ENCODE measurements at places on chromosomes 11 and 22.
A peak's percentile ranks its signal among the peaks of the same experiment; 100 is the strongest.

DNA sequence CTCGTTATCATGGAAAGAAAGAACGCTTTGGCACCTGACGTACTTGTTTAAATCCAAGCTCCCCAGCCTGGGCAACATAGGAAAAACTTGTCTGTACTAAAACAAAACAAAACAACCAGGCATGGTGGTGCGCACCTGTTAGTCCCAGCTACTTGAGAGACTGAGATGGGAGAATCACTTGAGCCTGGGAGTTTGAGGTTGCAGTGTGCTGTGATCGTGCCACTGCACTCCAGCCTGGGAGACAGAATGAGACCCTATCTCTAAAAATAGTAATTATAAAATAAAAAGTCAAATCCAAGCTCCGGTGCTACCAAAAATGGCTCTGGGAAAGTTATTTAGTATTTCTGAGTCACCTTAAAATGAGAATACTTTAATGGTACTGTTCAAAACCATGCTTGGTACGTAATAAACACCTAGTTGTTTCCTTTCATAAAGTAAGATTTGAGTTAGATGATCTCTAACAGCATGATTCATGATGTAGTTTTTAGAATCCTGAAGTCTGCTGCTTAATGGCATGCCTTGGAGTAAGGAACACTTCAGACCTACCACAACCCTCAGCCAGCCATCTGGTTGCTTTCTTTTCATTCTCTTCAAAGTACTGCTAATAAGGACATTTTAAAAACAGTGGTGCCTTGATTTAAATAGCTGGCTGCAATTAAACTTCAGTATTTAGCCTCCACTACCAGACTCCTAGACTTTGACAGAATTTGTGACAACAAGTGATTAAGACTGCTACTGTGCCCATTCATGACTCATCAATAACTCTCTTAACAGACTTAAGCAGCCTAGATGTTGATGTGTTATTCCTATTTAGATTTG lies 8.4 kb downstream of the PPME1 start:
- no peak for DNase-seq

GRCh38 chr11:10540546-10540914 lies 457 bp downstream of the RNF141 start:
- no peak for DNase-seq

DNA sequence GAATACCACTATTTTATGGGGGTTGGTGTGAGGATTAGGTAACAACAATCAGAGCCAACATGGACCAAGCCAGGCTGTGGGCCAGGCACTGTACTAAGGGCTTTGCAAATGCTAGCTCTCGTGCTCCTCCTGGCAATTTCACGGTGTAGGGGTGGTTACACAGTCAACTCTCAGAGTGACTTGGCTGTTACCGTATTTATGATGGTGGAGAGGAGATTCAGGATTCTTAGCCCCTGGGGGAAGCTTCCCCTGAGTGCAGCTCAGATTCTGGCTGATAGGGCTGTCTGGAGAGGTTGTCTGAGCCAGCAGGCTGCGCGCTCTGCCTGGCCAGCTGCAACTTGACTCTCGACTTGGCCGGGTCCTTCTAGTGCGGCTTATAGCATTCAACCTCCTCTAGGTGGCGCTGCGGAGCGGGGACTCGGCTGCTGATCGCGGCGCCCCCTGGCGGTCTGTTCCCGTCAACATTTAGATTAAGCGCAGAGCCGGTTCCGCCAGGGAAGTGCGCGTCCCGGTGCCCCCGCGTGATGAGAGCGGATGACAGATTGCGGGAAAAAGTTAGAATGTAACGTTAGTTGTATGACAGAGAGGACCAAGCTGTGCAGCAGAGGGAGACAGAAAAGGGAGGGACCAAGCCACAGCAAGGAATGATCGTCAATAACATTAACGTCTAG lies 4.5 kb upstream of the NCF4 start:
- peak; percentile 94 for DNase-seq

- DNase-seq = no peak
Observed at GRCh38 chr11:112042161-112042960, 17.2 kb downstream of the DLAT start.

DNA sequence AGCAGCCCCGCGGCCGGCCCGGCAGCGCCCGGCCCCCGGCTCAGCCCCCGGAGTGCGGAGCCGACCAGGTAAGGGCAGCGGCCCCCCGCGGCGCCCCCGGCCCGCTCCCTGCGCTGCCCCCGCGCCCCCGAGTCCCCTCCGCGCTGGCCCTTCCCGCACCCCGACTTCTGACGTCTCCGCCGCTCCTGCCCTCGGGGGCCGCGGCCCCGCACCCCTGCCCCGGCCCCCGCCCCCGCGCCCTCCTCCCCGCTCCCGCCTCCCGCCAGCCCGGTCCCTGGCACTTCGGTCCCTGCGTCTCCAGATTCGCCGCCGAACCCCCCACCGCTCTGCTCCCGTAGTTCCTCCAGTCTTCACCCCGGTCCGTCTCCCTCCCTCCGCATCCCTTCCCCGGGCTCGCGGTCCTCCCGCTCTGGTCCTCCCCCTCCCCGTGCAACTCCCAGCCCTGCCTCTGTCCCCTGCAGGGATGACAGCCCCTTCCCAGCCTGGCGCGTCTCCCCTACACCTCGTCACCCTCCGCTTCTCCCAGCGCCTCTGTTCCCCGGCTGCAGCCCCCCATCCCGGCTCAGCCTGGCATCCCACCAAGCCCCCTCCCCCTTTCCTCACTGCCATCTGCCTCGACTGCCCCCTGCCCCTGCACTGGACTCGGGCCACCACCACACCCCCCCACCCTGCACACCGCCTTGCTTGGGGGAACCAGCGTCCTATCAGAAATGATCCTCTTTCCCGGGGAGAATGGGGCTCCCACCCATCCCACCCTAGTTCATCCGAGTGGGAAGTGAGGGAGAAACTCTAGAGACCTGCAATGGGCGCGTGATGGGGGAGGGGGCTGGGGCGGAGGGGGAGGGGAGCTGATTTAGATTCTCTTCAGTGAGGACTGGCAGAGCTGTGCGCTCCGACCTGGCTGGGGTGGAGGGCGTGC lies 531 bp downstream of the GRIK4 start:
- no peak for DNase-seq

DNA sequence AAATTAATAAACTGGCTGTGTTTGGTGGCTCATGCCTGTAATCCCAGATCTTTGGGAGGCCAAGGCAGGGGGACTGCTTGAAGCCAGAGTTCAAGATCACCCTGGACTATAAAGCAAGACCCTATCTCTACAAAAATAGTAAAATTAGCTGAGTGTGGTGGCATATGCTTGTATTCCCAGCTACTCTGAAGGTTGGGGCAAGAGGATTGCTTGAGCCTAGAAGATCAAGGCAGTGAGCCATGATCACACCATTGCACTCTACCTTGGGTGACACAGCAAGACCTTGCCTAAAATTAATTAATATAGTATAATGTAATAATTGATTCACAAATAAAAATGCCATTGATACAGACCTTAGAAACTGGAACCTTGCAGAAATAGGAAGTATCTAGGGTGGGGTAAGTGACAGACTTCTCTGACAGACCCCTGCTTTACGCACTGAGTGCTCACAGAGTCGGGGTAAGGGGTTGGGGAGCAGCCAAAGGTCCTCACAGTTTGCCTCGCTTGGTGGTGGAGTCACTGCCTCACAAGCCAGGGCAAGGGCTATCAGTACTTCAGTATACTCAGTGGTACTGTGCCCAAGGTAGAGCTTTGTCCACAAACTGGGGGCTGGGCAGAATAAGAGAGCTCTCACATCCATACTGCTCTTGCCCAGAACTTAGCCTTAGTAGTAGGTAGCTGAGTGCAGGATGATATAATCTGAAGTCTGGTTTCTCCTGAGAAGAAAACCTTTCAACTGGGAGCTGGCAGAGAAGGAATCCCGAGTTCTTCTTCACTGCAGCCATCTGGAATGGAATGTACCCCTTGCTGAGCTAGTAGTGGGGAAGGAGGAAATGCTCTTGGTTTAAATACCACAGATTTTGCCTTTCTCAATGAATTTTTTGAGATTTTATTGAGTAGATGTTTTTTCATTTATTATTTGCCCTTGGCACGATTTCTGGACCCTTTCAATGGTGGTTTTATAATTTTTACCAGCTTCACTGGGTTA lies 65.5 kb downstream of the EMSY start:
- DNase-seq = no peak

GRCh38 chr11:45830596-45830995 lies 16.7 kb upstream of the CRY2 start:
- DNase-seq = no peak

GRCh38 chr11:120211522-120212258 lies 858 bp downstream of the OAF start:
- DNase-seq = peak; percentile 18

DNA sequence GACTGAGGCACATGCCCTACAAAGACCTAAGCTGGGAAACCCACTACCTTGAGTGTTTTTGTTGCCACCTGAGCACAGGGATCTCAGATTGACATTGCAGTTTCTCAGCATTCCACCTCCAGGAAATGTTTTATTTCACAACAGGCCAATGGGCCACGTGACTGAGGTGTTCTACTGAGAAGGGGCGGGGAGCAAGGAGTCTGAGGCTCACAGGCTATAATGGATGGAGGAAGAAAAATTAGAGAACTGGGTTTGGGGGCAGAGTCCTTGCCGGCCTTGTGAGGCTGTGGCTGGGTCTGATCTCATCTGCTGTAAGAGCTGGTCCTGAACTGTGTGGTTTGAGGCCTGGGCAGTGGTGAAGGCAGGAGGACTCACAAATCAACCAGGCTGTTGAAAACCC lies 40.7 kb downstream of the ZNF202 start:
- DNase-seq = no peak

DNA sequence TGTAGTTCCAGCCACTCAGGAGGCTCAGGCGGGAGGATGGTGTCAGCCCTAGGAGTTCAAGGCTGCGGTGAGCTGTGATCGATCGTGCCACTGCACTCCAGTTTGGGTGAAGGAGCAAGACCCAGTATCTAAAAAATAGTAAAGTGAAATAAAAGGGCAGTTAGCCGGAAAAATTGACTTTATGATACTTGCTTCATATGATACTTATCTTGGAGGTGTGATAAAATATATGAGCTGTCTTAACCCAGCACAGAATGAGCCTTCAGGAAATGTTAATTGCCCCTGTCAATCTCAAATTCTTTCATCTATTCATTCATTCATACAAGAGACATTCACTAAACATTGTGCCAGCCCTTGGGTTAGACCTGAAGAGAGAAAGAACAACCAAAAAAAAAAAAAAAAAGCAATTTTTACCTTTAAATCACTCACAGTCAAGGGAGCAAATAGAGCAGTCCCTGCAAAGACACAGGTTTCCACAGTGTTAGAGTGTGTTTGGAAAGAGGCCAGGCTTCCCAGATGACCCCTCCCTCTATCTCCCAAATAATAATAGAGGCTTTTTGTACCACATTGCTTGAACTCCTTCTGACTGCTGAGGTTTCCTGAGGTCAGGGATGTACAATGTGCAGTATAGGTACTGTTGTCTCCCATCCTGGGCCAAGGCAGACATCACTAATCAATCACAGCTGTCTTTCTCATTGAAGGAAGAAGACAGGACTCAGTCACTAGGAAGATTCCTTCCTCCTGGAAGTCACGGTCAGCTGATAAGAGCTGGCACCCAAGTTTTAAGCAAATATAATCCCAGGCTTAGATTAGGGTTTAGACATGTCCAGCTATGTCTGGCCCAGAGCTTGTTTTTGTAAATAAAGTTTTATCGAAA lies 454.6 kb downstream of the MIAT start:
- no peak for DNase-seq

DNA sequence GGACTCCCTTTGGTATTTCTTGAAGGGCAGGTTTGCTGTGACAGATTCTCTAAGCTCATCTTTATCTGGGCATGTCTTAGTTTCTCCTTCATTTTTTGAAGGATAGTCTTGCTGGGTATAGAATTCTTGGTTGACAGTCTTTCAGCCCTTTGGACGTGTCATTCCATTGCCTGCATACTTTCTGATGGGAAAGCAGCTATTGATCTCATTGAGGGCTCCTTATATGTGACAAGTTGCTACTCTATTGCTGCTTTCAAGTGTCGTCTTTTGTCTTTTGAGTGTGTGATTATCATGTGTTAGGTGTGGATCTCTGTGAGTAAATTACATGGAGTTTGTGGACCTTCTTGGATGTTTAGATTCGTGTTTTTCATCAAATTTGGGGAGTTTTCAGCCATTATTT lies 21.9 kb downstream of the IGHMBP2 start:
- no peak for DNase-seq

DNA sequence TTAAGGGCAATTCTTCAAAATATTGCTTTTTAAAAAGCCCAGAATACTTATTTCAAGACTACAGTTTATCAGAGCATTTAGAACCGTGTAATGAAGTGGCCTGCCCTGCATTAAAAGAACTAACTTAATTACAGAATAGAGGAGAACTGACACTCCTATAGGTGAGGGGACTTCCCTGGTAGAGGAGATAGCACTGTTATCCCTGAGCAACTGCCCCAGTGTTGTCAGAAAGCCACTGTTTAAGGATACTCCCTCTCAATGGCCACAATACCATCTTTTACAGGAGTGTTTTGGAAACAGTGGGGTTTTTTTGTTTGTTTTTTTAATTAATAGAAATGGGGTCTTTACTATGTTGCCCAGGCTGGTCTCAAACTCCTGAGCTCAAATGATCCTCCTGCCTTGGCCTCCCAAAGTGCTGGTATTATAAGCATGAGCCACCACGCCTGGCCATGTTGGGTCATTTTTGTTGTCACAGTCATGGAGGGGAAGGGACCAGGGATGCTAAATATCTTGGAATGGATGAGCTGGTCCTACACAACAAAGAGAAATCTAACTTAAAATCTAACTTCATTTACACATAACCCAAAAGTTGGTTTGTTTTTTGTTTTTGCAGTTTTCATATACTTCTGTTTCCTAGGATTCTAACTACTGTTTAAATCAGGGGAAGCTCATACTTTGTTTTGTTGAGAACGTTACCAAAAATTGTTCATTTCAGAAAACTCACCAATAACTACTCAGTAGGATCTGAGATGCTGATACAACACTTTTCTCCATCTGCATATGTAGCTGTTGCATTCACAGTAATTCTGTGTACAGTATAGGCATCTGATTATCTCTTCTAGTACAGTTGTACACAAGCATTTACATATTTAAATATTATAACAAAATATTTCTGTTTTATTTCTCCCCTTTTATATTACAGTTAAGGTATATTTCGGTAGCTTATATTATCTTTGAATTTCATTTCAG lies 8.1 kb downstream of the RPL27A start:
- DNase-seq = no peak
